H7 (cell line): ENCODE measurements at places on chromosomes 11 and 22. TPM values are rescaled to one million over a fixed set of nuclear protein-coding genes. Genes with fewer than 3 reads are reported as not detected.

GRCh38 chr11:13786688-13787087, 118.2 kb downstream of the FAR1 start:
- no peak for DNase-seq

SCGB1C1 gene
- total RNA-seq = not detected in 2 replicates

NAALAD2 gene
- 4.0 and 6.7 TPM in 2 replicates for total RNA-seq

SYCE3 gene
- total RNA-seq = not detected in 2 replicates

NXPE2 gene
- not detected in 2 replicates for total RNA-seq
